Stimulated activated CD4-positive, alpha-beta T cell treated with anti-CD3 and anti-CD28 coated beads, Interleukin-1b, Interleukin-23, amount 100 ng/mL, for 24 hours (primary cell): ENCODE measurements at places on chromosomes 7 and 10.

GRCh38 chr10:2471811-2472210 is 595.5 kb upstream of the PFKP start:
- DNase-seq: no peak

GRCh38 chr7:130940326-130940725 is 206.3 kb upstream of the KLF14 start:
- DNase-seq: no peak

GRCh38 chr7:101494602-101495329 is 132.1 kb downstream of the COL26A1 start:
- DNase-seq: no peak

DNA sequence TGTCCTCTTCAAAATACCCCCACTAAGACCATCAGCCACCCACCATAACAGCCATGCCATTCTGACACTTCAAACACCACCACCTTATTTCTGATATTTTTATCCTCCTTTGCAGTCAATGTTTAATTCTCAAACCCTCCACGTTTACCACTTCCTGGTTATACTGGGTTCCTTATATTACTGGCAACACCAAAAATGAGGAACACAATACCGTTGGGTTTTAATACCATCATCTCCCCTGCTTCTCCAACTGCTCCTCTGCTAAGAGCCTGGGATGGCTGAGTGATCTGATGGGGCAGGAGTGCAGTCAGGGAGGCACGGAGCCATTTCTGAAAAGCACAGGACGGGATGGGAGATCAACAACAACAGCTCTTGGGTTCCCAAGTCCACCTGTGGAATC is 140.5 kb downstream of the CHCHD3 start:
- DNase-seq: no peak

DNA sequence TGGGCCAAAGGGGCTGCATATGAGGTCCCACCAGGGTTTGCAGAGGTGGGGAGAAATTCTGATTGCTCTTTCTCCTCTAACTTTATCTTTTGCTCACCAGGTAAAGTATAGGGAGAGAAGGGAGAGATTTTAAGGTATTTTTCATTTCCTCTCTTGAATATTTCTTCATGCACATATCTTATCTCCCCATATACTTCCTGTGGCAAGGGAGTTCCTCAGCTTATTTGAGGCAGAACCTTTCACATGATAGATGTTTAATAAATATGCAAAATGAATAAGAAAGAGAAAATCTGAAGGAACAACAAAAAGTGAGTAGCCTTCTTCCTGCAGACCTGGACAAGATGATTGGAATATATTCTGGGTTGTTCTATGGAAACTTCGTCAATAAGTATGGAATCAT is 67.4 kb upstream of the PDCD4 start:
- DNase-seq: no peak

DNA sequence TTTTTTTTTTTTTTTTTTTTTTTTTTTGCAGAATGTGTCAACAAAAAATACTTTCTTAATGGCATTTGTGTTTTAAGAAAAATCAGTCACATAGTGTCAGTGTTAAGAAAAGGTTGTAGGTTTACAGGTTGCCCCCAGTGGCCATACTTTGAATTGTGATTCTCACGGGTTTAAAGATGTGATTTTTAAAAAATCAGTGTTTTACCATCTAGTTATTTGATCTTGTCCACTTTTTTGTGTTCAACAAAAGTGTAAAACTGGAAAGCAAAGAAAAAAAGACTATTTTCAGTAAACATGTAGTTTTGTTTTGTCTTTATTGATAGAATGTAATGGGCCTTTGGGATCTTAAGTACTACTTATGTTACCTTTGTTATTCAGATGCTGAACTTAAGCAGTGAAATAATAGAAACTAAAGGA is 25.7 kb downstream of the SUV39H2 start:
- DNase-seq: no peak

GRCh38 chr7:30898411-30898810 is 13.2 kb upstream of the AQP1 start:
- no peak for DNase-seq

GRCh38 chr10:132987671-132988571 is 45.6 kb upstream of the CFAP46 start:
- no peak for DNase-seq

DNA sequence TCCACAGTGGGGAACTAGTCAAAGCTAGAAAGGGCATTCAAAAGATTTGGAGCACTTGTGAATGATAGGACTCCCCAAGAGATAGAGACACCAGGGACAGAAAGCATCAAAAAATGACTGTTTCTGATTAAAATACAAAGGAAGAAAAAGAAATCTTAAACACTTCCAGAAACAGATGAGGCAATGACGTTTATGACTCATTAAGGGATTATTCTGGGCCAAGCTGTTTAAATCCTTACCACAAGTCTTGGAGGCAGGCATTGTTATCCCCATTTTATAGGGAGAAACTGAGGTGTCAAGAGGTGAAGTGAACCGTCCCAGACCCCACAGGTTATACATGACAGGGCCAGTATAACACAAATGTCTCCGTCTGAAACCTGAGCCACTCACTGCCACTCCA is 68.3 kb upstream of the AMPH start:
- no peak for DNase-seq

GRCh38 chr10:76192151-76192550 is 760.7 kb downstream of the LRMDA start:
- no peak for DNase-seq

- no peak for DNase-seq
Observed at GRCh38 chr10:105534086-105534485, 893.0 kb downstream of the SORCS3 start.

- no peak for DNase-seq
Observed at GRCh38 chr7:2164646-2165045, 68.1 kb downstream of the MAD1L1 start.

- no peak for DNase-seq
Observed at GRCh38 chr10:36157486-36157885, 515.4 kb upstream of the FZD8 start.

DNA sequence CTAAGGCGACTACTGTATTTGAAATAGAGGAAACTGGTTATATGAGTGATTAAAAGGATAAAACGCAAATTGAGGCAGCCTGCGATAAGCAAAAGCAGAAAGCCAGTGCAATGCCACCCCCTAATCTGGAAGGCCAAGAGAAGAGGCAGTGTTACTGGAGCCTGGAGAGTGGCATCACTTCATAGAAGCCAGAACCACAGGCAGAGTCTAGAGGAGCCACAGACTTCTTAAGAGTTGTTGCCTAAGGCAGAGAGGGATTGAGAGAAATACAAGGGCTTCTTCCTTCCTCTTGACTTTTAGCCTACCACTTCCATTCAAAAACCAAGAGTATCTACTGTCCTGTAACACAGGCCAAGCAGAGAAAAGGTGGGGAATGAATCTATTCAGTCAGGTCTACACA is 94.9 kb upstream of the SKAP2 start:
- DNase-seq: no peak

DNA sequence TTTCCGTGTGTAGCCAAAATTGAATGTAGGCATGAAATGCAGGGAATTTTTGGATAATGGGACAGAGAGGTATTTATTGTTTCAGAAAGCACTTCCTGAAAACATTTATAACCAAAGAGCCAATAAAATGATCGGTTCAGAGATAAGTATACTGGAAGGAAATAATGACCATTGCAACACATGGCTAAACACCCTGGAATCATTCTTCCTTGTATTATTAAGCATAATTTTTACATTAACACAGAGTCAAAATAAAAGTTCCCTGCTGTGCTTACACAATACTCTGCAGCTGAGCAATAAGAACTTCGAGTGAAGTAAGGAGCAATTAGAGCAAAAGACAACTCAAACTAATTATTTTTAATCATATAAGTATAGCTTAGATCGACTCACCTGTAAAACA is 648.3 kb downstream of the TNS3 start:
- DNase-seq: no peak

DNA sequence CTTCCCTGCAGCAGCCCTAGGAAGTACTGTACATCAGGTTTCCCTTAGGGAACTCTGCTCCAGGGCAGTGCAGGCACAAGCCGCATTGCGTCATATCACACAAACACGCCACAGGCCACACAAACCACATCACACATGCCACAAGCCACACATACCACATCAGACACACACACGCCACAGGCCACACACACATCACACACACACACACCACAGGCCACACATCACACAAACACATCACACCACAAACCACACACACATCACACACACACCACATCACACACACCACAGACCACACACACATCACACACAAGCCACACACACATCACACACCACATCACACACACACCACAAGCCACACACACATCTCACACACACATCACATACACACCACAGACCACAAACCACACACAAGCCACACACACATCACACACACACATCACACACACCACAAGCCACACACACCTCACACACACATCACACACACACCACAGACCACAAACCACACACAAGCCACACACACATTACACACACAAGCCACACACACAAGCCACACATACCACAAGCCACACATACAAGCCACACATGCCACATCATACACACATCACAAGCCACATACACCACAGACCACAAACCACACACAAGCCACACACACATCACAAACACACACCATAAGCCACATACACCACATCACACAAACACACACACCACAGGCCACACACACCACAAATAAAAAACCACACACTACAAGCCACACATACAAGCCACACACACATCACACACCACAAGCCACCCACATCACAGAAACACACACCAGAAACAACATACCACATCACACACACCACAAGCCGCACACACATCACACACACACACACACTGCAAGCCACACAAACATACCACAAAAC is 53.4 kb downstream of the TMEM209 start:
- peak; percentile 11 for DNase-seq

- no peak for DNase-seq
Observed at GRCh38 chr7:16301291-16301690, 120.0 kb downstream of the CRPPA start.

- no peak for DNase-seq
Observed at GRCh38 chr7:86908948-86909347, 150.5 kb downstream of the ELAPOR2 start.

GRCh38 chr7:145082366-145083161 is 246.7 kb upstream of the TPK1 start:
- DNase-seq: no peak

DNA sequence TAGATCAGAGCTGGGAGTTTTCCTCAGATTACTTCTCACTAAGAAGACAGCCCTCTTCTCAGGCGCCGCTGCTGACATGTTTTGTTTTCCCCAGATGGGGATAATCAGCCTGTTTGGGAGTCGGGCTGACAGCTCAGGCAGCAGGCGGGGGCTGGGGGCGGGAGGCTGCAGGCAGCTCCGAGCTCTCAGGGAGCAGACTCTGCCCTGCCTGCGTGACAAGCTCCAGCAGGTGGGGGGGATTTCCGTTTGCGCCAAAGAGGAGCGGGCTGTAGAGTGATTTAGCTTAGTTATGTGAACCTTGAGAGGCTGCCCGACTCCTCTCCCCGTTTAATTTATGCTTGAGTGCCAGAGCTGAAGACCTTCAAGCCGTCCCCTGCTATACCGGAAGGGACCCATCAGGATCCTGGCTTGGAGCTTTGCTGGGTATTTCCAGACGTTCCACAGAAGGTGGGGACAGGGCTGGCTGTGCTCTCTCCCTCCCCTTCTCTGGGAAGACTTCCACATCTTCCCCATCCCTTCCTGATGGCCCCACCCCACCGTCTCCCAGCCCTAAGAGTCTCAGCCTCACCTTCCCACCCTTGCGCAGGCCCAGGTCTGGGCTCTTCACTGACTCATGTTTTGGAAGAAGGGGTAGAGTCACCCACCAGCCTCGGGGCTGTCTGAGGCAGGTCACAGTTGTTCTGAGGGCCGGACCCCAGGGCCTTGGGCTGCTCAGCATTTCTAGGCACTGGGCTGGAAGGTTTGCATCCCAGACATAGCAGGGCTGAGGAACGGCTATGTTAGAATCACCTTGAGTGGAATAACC is 24.7 kb upstream of the ADCYAP1R1 start:
- no peak for DNase-seq

DNA sequence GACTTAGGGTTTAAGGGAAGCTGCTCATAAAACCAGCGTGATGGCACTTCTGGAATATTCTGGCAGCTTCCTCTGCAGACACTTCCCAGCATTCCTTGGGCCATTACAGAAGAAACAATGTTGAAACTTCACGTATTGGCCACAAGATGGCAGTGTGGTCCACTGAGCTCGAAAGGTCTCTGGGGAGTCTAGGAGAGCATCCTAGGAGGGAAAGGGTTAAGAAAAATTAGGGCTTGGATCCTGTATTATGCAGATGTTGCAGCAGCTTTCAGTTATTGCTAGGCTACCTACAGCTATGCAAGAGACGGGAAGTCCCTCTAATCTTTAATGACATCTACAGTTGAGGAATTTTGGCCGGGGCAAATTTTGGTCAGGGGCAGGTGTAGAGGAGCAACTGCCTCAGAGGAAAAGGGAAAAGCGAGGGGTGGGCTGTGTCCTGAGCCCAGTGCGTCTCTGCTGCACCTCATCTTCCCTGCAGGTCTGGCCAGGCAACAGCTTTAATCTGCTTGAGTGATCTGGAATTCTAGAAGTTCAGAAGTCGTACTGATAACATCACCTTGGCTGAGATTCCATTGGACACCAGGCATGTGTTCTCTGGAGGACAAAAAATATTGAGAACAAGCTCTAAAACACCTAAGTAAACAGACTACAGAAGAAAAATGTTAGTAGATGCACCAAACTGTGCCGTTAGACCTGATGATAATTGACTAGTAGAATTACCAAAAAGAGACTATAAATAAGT is 220.8 kb upstream of the PRSS58 start:
- DNase-seq: no peak

DNA sequence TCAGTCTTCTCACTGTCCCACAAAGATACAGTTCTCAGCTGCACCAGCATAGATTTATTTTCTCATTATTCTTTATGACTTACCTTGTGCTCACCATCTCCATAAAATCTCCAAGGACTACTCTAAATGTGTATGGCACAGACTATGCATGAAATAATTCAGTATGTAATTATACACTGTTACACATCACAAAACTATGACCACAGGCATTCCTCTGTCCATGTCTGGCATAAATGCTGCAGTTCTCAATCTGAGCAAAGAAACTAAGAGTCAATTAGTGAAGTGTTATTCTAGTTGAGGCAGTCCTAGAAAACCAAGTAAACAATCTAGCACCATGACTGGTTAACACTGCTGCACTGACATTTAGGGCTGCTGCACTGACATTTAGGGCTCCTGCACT is 2.7 kb downstream of the CYCS start:
- no peak for DNase-seq

- no peak for DNase-seq
Observed at GRCh38 chr7:68601826-68602225, 996.4 kb upstream of the AUTS2 start.

GRCh38 chr7:107946881-107947280 is 55.9 kb downstream of the DLD start:
- DNase-seq: no peak

- DNase-seq: no peak
Observed at GRCh38 chr10:91307489-91307888, 87.0 kb downstream of the PCGF5 start.

GRCh38 chr7:32330602-32331001 is 159.6 kb downstream of the LSM5 start:
- no peak for DNase-seq
